Stimulated activated CD4-positive, alpha-beta T cell treated with anti-CD3 and anti-CD28 coated beads, Interleukin-1b, Interleukin-23, amount 100 ng/mL, for 24 hours (primary cell): ENCODE measurements at places on chromosomes 11 and 22.

DNA sequence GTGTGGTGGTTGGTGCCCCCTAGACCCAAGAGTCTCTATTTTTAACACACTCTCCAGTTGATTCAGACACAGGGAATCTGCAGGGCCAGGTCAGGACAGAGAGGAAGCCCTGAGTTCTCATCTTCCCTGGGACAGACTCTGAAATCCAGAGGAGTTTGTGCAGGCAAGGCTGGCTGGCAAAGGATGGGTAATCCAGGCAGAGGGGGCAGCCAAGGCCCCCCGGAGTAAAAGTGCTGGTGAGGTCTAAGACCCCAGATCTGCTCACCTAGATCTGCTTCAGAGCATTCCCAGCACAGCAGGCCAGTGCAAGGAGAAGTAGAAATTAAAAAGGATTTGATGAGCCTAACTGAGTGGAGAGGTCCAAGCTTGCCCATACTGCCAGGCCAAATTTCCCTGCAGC, 40.6 kb upstream of the MN1 start:
- DNase-seq: no peak

DNA sequence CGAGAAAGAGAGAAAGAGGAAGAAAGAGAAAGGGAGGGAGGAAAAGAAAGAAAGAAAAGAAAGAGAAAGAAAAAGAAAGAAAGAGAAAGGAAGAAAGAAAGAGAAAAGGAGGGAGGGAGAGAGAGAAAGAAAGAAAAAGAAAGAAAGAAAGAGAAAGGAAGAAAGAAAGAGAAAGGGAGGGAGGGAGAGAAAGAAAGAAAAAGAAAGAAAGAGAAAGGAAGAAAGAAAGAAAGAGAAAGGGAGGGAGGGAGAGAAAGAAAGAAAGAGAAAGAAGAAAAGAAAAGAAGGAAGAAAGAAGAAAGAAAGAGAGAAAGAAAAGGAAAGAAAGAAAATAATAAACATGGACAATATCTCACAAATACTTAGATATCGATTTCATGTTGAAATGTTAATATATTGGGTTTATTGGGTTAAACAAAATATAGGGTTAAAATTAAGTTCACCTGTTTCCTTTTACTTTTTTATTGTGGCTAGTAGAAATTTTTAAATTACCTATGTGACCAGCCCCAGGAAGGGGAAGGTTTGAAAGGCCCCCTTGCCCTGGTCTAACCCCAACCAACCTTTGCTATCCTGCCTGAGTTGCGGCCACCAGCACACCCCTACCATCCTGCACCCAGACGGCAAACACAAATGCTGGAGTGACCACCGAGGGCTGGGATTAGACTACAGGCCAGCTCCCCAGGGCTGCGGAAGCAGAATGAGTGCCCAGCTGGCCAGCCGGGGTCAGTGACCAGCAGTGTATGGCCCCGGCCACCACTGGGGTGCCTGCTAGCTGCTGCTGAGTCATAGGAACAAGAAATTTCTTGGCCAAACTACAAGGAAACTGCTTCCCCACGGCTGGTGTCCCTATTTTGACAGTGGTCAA, 81.0 kb upstream of the FGF3 start:
- no peak for DNase-seq

DNA sequence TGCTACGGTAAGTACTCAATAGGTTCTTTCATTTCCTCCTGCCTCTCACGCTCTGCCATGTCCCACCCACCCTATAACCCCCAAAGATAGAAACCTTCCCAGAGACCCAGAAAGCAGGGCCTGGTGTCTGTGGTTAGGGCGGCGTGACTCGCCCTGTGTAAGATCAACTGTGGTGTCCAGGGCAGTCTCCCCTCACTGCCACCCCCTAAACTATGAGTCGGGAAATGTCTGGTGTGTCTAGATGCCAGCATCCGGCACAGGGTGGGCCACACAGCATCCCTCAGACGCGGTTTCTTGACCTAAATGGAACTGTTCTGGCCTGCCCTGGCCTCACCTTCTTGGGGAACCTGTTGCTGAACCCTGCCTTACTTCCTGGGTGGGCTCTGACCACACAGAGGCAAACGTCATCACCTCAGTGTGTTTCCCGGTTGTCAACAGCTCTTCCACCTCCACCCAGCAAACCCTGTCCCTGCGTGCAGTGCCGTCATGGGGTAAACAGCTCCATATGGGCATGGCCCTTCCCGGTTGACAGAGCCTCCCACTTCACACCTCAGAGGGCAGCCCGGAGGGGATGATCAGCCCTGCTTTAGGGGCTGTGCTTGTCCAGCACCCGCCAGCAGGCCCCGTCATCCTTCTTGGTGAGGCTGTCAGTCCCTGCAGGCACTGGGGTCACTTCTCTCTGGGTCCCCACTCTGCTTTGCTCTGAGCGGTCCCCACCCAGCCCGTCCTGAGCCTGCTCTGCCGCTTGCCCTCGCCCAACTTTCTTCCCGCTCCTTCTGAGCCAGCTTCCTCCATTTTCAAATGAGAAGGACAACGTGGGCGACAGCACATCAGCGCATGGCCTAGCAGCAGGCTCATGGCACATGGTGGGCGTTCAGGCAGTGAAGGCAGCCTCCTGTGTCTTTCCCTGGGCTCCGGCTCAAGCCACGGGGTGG, 6.0 kb downstream of the WNT11 start:
- no peak for DNase-seq

DNA sequence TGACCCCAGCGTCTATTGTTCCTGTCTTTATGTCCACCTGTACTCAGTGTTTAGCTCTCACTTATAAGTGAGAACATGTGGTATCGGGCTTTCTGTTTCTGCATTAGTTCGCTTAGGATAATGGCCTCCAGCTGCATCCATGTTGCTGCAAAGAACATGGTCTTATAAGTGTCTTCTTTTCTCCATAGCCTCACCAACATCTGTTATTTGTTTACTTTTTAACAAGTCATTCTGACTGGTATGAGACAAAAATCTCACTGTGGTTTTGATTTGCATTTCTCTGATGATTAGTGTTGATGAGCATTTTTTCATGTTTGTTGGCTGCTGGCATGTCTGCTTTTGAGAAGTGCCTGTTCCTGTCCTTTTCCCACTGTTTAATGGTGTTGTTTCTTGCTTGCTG, 21.7 kb upstream of the SLN start:
- no peak for DNase-seq

DNA sequence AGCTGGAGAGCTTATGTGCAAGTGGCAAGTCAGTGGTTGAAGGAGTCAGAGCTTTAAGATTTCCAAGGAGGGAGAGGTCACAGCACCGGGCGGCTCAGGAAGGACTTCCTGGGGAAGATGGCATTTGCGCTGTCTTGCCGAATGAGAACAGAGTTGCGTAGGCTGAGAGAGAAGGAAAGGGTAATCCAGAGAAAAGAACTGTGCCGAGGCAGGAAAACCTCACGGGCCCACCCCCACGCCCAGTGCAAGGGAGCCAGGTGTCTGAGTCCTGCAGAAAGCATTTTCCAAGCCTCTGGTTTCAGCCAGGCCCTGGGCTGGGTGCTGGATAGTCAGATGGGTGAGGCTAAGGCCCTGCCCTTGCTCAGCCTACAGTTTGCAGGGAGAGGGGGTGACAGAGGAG, 3.2 kb upstream of the AP1B1 start:
- no peak for DNase-seq

GRCh38 chr11:61297746-61298145, 2.6 kb upstream of the VWCE start:
- no peak for DNase-seq

DNA sequence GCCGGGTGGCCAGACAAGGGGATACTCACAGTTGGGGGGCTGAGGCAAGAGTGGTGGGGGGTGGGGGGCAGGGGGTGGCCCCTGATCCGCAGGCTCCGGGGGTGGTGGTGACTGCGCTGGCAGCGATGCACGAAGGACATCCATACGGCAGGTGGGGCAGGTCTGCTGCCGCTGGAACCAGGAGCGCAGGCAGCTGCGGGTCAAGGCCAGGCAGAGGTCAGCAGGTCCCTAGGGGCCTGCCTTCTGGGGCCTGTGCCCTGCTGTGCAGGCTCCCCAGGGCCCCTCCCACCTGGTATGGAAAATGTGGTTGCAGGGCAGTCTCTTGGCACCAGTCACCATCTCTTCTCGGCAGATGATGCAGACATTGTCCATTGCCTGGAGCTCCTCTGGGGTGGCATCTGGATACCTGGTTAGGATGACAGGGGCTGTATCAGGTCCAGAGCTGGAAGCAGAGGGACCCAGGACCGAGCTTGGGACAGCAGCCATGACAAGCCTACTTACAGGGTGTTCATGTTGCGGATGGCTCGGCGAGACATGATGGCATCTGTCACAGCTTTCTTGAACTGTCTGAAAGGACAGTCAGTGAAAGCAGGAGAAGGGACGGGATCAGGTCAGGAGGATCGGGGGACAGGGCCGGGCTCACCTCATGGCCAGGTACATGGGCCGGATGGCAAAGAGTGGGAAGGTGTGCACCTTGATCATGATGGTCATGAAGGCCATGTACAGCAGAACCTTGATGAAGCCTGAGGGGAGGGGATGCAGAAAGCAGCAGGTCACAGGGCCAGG, 3.5 kb downstream of the SYVN1 start:
- no peak for DNase-seq

GRCh38 chr11:95138448-95138847, 48.8 kb downstream of the ENDOD1 start:
- no peak for DNase-seq

DNA sequence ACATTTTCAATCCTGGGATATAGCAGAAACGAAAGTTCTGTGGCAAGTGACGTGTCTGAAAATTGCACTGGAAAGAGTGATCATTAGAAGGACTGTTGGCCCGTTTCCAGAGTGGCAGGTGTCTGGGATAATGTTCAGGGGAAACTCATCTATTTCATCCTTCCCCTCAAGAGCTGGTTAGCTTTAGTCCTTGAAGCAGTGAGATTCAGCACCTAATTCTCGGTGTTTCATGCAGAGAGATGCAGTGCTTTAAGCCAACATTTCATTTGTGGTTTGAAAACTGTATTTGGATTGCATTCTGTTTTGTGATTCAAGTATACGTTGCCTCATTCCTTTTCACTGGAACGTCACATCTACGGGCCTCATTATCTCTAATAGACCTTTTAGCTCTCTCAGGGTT, 205.0 kb upstream of the RAG2 start:
- DNase-seq: no peak

- DNase-seq: no peak
These were observed 750.0 kb upstream of the LUZP2 start for GRCh38 chr11:23746896-23747295.

DNA sequence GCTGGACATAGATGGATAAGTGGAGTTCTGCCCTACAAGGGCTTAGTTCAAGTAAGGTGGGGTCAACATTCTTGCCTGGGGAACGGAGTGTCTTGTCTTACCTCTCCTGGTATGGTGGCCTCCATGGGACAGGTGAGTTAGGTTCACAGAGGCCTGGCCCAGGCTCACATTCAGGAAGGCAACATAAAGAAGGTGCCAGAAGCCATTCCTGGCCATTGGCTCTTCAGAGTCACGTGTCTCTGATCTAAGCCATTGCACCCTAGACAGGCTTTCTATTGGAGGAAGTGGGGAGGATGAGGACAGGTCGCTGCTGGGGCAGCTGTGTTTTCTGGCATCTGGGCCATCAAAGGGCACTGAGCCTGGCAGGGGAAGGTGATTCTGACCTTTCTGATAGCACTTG, 14.8 kb downstream of the LMO2 start:
- no peak for DNase-seq

- no peak for DNase-seq
These were observed 127.9 kb upstream of the CEP126 start for GRCh38 chr11:101786916-101787315.

GRCh38 chr11:2830030-2830812, 55.4 kb downstream of the CDKN1C start:
- no peak for DNase-seq

DNA sequence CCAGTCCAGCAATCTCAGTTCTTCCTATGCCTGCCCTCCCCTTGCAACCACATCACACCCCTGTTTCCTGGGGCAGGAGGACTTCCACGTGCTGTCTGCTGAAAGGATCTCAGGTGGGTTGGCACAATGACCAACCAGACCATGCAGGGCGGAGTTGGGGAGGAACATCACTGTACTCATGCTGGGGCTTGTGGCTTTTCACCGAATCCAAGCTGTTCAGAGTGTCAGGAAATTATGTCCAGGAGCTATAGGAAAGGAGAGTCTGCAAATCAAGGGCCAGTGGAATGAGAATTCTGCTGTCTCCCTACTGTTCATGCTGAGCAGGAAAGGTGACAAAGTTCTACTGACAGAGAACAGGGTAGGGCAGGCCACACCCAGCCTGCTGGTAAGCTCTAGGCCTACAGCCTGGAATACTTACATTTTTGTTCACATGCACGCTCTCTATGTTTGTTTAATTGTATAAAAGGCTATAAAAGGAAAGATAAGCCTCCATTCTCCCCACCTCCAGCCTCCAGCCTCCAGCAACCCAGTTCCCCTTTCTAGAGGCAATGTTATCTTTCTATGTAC, 1.7 kb upstream of the PLAAT2 start:
- DNase-seq: no peak

- no peak for DNase-seq
These were observed 49.9 kb upstream of the LDLRAD3 start for GRCh38 chr11:35893796-35894475.

DNA sequence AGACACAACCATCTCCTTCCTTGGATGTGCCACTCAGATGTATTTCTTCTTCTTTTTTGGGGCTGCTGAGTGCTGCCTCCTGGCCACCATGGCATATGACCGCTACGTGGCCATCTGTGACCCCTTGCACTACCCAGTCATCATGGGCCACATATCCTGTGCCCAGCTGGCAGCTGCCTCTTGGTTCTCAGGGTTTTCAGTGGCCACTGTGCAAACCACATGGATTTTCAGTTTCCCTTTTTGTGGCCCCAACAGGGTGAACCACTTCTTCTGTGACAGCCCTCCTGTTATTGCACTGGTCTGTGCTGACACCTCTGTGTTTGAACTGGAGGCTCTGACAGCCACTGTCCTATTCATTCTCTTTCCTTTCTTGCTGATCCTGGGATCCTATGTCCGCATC, 489 bp downstream of the OR10A4 start:
- no peak for DNase-seq

DNA sequence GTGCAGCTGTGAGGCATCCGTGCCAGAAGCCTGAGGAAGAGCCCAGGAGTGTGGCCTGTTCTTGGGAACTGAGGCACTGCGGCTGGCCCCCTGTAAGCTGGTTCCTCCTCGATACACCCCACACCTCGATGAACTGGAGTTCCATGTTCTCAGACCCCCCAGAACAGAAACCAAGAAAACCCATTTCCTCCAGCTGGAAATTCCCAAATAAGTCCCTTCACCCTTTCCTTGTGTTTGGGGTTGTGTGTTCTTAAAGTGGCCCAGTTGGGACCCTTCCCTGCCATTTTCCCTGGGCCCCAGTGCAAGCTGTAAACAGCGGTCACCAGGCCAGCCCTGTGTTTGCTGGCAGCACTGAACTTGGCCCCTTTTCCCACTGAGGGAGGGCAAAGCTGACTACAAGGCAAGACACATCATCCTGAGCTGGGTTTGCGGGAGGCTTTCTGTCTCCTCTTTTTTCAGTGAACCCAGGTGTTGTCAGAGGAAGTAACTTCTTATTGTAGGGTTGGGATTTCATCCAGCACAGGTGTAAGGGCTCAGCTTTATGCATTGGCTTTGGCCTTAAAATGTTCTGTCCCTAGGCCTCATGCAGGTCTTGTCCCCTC, 60.1 kb upstream of the MPEG1 start:
- DNase-seq: no peak

DNA sequence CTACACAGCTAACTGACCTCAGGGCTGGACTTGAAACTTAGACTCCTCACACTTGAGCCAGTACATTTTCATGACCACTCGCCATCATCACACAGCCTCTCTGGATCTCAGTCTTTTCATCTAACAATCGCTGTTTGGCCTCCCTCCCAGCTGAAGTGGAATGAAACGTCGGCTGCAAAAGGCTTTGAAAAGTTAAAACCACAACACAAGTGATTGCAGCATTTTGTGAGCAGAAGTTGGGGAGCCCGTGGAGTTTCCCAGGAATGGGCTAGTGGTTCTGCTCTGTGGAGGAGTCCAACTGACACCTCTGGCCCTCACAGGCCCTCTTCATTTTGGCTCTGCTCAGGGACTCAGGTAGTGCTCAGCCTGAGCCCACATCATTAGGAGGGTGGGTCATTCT, 35.9 kb upstream of the TRIM29 start:
- DNase-seq: no peak
